ENCODE measurements at places on chromosomes 2 and 18.

DNA sequence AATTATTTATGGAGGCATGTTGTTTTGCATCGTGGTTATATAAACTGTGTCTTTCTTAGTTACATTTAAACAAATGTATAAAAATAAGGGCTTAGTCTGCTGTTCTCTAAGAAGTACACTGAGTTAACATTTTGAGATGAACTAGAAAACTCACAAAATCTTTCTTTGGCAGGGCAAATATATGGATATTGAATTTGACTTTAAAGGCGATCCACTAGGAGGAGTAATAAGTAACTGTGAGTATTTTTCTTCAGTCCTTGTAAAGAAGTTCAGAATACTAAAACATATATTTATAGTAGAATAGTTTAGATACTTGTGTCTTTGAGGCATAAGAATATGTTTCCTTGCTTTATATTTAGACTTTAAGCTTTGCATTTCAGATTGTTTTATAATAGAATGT, 104.8 kb downstream of the MYO1B start:
- DNase-seq, result no peak

DNA sequence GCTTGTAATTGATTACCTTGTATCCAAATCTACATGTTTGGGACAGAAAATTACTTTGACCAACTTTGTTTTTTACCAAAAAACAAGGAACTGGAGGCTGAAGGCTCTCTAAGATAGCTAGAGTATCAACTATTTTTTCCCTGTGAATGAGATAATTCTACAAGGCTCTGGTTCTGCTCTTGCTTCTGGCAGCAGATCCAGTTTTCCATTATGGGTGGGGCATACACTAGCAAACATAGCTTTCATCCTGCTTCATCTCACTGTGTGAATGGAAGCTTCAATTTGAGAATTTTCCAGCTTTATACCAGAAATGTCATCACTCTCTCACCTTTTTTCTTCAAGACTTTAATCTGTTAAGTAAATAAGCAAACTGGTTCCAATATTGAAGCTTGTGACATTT, 249.7 kb downstream of the RPRM start:
- no peak for DNase-seq

- DNase-seq, result no peak
Observed at GRCh38 chr2:77271262-77271661, 250.9 kb downstream of the LRRTM4 start.

DNA sequence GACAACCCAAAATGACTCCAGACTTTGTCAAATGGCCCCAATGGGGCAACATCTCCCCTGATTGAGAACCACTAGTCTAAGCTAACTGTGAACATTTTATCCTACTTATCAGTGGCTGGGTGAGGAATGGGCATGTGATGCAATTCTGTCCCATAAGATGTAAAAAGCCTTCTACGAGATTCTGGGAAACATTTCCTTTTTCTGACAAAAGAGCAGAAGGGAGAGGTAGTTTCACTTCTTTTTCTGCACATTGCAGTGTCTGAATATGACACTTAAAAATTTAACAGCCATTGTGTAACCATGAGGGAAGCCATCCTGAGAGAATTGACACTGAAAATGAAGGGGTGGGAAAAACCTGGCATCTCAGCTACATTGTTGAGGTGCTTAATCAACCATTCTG, 17.3 kb upstream of the MARCHF4 start:
- no peak for DNase-seq

GRCh38 chr2:136124805-136125204, 6.9 kb upstream of the CXCR4 start:
- no peak for DNase-seq

DNA sequence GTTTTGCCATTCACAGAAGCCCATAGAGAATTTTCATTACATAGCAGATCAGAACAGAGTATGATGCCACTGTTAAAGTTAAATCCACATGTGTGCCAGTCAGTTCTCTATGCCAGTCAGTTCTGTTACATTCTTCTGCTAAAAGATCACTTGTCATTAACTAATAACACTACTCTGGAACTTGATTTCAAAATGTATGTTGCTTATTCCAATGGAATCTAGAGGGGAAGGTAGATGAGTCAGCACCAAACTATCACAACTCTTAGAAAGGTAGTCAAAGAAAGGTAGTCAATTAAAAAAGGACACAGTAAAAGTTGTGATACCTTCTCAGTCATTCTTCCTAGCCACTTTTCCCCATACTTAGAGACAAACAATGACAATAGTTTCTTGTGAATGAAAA, 1214.4 kb downstream of the LRP1B start:
- no peak for DNase-seq

DNA sequence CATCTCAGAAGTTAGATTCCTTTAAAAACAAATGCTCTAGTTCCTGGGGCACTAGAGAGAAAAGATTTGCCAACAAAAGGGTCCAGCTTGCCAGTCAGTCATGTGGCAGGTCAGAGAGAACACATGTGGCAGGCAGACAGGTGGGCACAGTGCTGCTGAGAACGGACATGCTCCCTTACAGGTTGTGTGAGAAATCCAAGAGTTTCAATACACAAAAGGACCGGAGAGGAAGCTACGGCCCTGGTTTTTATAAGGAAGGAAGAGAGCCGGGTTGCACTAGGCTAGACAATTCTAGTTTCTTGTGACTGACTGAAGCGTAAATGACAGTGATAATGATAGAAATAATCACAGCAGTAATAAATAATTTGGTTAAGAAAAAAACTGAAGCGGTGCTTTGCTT, 18.3 kb downstream of the CDC42EP3 start:
- DNase-seq, result peak; percentile 36

DNA sequence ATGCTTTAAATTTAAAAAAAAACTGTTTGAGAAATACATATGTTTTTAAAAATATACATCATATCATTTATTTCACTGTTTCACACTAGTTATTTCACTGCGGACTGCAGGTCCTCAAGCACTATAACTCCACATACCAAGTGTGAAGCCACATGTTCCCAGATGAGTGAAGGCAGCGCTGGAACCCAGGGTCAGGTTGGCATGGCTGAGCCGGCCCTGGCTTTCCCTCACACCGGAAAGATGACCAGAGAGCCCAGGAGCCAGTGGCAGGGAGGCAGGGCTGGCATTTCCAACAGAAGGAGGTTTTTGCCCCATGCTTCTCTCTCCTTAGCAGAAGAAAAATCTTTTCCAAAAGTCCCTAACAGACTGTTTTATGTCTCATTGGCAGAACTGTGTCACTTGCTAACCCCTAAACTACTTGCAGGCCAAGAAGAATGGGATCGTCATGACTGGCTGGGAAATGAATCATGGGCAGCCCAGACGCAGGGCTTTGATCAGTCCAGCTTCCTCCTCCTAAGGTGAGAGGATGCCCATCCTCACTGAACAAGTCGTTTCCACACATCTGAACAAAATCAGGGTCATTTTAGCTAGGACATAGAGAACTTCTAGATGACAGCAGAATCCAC, 287.6 kb upstream of the HNRNPA3 start:
- no peak for DNase-seq

DNA sequence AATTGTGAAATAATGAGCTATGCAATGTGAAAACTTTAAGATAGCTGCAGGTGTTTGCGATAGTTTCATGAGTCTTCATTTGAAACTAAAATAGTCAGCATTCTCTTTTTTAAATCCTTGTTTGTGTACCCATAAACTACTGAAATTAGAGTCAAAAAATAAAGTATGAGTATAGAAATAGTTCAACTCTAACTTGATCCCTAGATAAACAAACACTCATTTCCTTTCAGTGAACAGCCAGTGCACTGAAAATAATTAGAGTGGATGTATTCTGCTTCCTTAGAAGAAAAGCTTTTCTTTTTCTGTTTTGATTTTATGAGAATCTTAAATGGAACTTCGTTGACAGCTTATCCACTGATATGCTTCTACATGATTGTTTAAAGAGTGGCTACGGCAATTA, 1033.4 kb downstream of the SOCS6 start:
- DNase-seq, result no peak

GRCh38 chr2:100562613-100563406, at the start of gene PDCL3:
Gene PDCL3 (plus strand): TSS chr2:100562993. CDS start chr2:100563068, 75 bp downstream.
- peak; percentile 99 for DNase-seq

All from pons (tissue), 1 donor.